NCI-H2227 treated with DMSO at 0.1 percent for 48 hours (cell line): ENCODE measurements at places on chromosomes 5 and 9.
A peak's percentile ranks its signal among the peaks of the same experiment; 100 is the strongest.

GRCh38 chr5:102681403-102681983, 73.6 kb upstream of the PAM start:
- peak; percentile 52 for DNase-seq

DNA sequence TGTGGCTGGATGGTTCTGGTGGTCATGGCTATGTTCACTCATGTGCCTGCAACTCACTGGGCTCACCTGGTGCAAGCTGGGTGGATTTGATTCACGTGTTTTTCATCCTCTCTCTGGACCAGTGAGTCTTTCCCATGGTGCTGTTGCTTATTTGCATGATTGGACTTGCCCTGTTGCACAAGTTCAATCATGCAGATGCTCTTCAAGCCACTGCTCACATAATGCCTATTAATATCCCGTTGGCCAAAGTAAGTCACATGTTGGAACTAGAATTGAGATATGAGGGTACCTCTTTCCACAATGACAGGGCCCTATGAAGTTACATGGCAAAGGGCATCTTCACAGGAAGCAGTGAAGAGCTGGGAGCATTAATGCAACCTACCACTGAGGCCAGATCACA, 26.5 kb upstream of the MROH2B start:
- DNase-seq = no peak

DNA sequence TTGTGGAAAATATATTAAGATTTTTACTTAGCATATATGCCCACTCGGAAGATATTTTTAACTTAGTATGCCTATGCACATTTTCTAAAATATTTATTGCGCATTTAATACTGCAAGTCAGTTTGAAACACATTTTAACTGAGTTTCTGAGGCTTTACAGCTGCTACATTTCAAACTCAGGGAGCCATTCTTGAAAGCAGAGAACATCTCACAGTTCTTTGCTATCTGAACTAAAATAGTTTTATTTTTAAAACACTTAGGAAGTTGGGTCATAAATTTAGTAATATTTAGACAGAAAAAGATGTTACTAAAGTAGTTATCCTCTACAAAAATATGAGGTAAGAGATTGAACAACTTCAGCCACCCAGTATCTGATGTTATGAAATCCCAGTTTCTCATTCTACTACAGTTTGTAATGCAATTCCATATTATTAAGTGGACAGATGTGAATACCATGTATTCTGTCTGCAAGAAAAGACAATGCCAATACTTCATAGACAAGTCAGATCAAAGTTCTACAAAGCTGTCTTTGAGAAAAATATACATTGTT, 409.9 kb upstream of the EDIL3 start:
- no peak for DNase-seq

GRCh38 chr5:74316064-74316603, 324.4 kb downstream of the ENC1 start:
- no peak for DNase-seq

GRCh38 chr5:172385010-172385563, 69.2 kb downstream of the SH3PXD2B start:
- no peak for DNase-seq

DNA sequence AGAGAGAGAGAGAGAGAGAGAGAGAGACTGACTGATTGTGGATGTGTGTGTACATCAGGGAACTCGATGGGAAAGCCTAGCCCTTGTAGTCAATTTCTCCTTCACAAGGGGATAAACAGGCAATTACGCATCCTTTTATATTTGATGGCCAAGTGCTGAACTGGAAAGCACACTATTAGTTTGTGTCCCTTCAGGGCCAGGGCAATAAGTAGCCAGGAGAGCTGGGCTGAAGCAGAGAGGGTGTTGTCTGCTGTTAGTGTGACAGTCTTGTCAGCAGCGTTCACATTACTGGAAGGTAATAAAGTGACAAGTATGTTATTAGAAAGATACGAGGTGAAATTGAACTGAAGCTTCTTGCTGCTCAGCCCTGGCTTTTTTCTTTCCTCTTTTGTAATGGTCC, 457.7 kb downstream of the BNC2 start:
- DNase-seq = peak; percentile 86

DNA sequence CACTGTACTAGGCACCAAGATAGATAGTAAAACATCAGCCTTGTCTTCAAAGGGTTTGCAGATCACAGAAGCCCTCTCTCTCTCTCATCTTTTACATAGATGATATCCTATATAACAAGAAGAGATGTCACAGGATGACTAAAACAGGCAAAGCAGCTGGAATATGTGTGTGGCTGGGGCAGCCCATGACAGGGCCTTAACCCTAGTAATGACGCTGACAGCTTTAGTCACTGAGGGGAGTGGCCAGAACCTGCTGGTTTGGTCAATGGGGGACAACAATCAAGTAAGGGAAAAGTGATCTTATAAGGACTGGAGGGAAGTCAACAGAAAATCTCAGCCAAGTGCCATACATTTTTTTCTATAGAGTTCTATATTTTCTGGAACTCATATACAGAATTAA, 41.9 kb upstream of the RIC1 start:
- DNase-seq = no peak

DNA sequence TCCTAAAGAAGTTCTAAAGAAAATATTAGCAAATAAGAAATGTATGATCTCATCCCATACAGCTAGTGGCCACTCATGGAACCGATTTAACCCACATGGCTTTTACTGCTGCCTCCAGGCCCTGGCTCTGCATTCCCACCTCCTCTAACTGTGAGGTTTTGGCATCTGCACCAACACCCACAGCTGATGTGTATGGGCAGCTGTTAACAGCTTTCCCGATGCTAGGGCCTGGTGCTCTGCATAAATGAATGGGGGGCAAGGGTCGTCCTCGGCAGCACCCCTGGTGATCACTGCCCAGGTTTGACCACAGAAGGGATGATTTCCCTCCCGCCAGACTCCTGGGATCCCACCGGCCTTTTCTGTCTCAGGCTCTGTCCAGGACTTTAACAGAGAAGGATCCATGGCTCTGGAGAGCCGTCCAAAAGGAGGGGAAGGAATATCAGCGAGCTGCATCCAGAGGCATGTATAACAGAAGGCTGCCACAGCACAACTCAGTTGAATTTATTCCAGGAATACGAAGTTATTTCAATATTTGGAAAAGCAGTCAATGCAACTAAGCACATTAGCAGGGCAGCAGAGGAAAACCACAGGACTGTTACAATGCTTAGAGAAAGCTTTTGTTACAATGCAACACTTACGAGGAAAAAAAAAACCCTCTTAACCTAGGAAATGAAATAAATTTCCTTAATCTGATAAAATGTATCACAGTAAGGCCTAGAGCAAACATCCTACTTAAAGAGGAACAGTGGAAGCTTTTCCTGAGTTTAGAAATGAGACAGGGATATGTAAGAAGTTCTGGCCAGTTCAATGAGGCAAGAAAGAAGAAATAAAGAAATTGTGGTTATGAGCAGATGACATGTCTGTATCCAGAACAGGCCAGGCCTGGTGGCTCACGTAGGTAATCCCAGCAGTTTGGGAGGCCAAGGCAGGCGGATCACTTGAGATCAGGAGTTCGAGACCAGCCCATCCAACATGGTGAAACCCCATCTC, 63.1 kb downstream of the NACC2 start:
- DNase-seq = no peak

DNA sequence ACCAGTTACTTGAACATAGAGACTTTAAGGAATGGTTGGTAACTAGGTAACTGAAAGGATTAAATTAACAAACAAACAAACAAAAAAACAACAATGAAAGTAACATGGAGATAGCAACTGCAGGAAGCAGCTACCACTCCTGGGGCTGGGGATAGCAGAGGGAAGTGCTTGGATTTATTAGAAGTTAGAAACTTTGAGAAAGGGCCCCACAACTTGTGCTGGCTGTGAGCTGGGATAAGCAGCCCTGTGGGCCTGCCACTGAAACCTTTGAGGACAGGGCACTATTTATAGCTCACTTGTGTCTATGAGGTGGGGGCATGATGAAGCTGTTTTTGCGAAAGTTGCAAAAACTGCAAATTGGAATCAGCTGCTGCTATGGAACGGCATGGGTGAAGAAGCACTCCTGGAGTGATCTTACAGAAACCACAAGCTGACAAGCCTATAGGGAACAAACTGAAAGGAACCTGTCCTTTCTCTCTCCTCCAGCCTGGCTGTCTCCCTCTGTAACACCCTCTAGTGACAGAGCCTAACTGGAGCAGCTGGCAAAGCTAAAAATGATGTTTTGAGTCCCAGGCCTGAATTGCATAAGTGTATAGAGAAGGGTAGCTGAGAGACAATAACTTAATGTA, 91.4 kb upstream of the RANBP6 start:
- no peak for DNase-seq

- no peak for DNase-seq
Observed at GRCh38 chr5:24320643-24321042, 324.1 kb downstream of the CDH10 start.

DNA sequence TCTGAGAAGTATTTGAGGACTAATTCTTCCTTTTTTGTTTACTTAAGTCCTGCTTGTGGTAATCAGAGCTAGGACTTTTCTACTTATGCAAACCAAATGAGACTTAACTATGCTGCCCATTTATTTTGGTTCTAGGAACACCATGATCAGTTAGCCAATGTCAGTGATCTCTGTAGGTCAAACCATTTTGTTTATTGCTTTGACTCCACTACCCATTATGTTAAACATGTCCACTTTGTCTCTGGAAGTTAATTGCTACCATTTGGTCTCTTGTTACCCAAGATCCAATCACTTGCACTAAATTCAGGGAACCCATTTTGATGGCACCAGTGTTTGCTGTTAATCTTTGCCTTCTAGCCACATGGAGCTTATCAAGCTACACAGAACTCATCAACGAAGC, 161.9 kb downstream of the CCDC171 start:
- no peak for DNase-seq

GRCh38 chr9:114775981-114776380, 29.9 kb downstream of the TNFSF15 start:
- no peak for DNase-seq

DNA sequence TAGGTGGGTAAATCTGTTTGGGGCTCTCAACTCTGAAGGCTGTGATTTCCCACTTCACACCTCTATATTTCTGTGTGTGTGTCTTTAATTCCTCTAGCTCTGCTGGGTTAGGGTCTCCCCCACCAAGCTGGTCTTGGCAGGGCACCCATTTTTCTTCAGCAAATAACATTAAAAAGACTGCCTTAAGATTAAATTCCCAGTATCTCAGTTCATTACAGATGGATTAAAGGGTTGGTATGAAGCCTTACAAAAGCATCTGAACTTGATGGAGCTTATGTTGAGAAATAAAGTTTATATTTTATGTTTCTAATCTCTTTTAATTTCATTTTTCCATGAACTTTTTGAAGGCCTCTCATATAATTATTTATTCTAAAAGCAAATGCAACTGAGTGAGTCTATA, 11.7 kb downstream of the PCAT7 start:
- DNase-seq = no peak

- no peak for DNase-seq
Observed at GRCh38 chr5:73674669-73675004, 48.6 kb downstream of the ARHGEF28 start.

DNA sequence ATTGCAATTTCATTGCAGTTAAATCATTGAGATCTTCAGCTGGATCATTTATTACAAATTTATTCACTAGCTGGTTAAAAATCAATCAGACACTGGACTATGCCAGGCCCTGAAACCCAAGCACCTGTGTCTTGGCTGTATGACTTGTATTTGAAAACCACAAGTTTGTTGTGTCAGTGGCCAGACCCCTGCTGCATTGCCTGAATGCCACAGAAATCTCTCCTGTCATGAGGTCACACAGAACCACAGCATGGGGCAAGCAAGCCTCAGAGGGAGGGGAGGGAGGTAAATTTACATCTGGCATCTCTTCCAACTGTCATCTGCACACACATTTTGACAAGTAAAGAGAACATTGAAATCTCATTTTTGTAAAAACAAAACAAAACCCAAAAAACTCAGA, 90.0 kb downstream of the ARRDC3 start:
- no peak for DNase-seq

GRCh38 chr9:88993327-88993726, 2.1 kb downstream of the S1PR3 start:
- DNase-seq = no peak

DNA sequence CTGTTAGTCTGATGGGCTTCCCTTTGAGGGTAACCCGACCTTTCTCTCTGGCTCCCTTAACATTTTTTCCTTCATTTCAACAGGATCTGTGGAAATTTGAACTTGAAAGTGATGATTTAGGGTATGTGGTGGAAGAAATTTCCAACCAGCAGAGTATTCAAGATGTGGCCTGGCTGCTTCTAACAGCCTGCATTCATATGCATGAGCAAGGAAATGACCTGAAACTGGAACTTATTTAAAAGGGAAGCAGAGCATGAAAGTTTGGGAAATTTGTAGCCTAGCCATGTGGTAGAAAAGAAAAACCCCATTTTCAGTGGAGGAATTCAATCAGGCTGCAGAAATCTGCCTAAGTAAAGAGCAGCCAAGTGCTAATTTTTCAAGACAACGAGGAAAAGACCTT, 41.7 kb downstream of the UNC13B start:
- no peak for DNase-seq

DNA sequence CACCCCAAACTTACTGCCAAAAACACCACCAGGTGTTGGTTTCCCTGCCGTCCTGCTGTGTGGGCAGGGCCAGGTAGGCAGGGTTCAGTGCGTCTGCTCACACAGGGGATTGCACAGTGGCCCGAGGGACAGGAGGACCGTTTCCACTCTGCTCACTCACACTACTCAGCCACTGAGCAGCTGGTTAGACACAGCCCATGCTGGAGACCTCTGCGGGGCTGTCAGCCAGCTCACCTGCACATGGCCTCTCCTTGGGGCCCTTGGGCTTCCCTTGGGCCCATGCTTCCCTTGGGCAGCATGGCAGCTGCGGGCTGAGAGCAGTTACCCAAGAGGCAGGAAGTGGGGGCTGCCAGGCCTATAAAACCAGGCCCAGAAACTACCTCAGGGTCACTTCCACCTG, 79.0 kb downstream of the SYK start:
- no peak for DNase-seq

GRCh38 chr5:151121095-151121494, 36.5 kb downstream of the ANXA6 start:
- DNase-seq = no peak

DNA sequence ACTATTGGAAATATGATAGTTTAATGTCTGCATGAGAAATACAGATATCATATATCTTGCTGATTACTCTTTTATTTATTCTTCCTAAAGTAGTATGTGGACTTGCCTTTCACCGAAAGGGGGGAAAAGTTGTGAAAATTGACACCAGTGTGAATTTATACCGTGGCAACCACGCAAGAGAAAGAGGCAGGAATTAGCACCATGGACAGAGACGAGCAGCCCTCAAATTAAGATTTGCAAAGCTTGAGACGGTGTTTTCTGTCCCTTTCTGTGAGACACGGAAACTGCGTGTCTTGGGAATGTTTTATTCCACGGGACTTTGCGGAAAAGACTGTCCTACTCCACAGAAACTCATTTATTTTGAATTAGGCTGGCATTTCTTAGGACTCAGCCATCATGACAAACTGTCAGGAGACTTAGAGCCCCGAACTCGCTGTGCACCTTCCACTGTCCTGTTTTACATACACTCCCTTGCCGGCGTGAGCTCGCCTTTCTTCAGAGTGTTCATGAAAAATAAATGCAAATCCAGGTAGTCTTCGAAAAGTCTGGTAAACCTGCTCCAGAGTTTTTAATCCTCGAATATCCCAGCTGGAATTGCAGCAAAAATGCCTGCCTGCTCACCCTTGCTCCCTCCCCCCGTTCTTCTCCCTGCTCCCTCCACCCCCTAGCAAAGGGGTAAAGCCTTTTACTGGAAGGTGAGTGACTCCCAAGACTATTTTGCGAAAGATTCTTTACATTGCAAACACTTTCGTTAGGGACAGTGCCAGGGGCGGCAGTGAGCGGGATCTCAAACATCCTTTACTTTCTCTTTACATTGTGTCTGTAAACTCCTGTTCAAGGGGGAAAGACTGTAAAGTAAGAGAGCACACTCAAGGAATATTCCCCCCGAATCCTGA, 3.8 kb upstream of the ELAVL2 start:
- no peak for DNase-seq
